CD4-positive, alpha-beta memory T cell (primary cell): ENCODE measurements at places on chromosomes 12 and 14. TPM values are rescaled to one million over a fixed set of nuclear protein-coding genes. Genes with fewer than 3 reads are reported as not detected.

DNA sequence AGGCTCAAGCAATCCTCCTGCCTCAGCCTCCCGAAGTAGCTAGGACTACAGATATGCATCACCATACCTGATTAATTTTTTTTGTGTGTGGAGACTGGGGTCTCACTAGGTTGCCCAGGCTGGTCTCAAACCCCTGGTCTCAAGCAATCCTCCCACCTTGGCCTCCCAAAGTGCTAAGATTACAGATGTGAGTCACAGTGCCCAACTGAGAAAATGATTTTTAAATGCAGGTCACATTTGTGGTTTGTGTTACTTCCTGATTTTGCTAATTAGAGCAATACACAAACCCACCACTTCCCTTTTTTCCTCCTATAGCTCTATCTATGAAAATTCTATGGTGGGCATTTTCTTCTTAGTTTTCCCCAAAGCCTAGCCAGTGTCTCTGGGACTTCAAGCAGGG is 45.5 kb upstream of the TMEM263 start:
- H3K4me3 ChIP-seq: no peak overlapping the region
- no peaks in the 10 kb centered on the region for H3K36me3 ChIP-seq
- no peak overlapping the region for H3K27ac ChIP-seq
- DNase-seq: no peak
- no peaks in the 10 kb centered on the region for H3K27me3 ChIP-seq

DNA sequence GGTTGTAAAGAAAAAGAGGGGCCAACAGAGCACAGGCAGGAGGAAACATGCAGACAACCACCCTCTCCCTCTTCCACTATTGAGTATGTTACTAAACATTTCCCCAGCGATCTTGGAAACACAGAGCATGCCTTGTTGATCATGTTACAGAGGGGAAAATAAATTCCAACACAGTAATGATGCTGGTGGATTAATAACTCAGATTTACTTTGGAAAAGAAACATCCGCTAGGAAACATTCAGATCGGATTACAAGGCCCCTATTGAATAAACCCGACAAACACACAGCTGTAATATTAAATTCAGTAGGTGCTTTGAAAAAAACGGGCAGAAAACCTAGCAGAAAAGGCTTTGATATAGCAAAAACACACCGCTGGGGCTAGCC is 5.4 kb downstream of the BMP4 start:
- no peak overlapping the region for H3K4me3 ChIP-seq
- peaks cover 8% of the 10 kb centered on the region for H3K27me3 ChIP-seq
- no peak for DNase-seq
- no peaks in the 10 kb centered on the region for H3K36me3 ChIP-seq
- peaks cover 29% of the 10 kb centered on the region for H3K4me1 ChIP-seq

GRCh38 chr14:104085032-104085888 is at the start of gene ASPG:
Gene ASPG, plus strand, starts transcription at chr14:104085700. Its CDS starts 71 bp downstream, at chr14:104085771.
- no peak within 1 kb of the TSS for H3K27ac ChIP-seq
- H3K27me3 ChIP-seq: peaks cover 5% of the 10 kb centered on the region
- H3K4me1 ChIP-seq: no peaks in the 10 kb centered on the region
- no peak for DNase-seq
- no peaks in the 10 kb centered on the region for H3K36me3 ChIP-seq
- H3K4me3 ChIP-seq: no peak within 1 kb of the TSS

- H3K4me1 ChIP-seq: no peaks in the 10 kb centered on the region
- H3K4me3 ChIP-seq: no peak overlapping the region
- no peaks in the 10 kb centered on the region for H3K27me3 ChIP-seq
- H3K36me3 ChIP-seq: no peaks in the 10 kb centered on the region
- H3K27ac ChIP-seq: no peak overlapping the region
Observed at GRCh38 chr14:68675233-68675577, 117.7 kb downstream of the ZFP36L1 start.

DNA sequence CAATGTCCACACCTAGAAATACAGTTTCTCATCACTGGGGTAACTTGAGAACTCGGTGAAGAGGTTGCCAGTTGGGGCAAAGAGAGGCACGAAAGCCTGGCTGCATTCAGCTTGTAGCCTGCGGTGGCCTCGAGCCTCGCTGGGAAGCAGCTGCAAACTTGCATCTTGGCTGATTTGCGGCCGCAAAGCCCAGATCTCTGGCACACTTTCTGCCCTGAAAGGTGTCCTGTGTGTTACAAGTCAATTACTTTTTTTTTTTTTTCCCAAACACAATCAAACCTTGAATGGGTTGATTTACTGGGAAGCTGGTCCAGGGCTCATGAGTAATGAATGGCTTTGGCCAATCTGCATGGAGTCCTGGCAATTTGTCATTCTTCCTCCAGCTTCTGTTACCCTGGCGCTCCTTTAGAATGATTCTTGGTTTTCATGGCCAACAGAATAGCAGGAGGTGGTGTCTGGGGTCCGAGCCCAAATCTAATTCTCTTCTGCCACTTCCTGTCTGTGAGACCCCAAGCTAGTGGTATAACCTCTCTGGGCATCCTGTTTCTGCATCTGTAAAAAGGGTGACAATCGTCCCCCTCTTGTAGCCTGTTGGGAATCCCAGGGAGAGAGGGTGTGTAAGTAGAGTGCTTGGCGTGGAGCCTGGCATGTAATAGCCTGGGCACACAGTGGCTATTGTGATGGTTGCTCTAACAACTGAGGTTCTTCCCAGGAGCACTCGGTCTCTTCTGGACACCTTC is 6.7 kb downstream of the BCL7A start:
- no peak overlapping the region for H3K4me3 ChIP-seq
- H3K27me3 ChIP-seq: no peaks in the 10 kb centered on the region
- no peak overlapping the region for H3K27ac ChIP-seq
- H3K4me1 ChIP-seq: peaks cover 3% of the 10 kb centered on the region
- no peaks in the 10 kb centered on the region for H3K36me3 ChIP-seq

- H3K36me3 ChIP-seq: peaks cover 59% of the 10 kb centered on the region
- H3K4me1 ChIP-seq: no peaks in the 10 kb centered on the region
- no peak overlapping the region for H3K27ac ChIP-seq
- no peak overlapping the region for H3K4me3 ChIP-seq
Observed at GRCh38 chr12:131754184-131754583, 43.3 kb downstream of the SFSWAP start.

- no peaks in the 10 kb centered on the region for H3K36me3 ChIP-seq
- no peak for DNase-seq
- H3K27ac ChIP-seq: no peak overlapping the region
- H3K4me3 ChIP-seq: no peak overlapping the region
Observed at GRCh38 chr12:124893792-124894516, 20.5 kb downstream of the UBC start.

DNA sequence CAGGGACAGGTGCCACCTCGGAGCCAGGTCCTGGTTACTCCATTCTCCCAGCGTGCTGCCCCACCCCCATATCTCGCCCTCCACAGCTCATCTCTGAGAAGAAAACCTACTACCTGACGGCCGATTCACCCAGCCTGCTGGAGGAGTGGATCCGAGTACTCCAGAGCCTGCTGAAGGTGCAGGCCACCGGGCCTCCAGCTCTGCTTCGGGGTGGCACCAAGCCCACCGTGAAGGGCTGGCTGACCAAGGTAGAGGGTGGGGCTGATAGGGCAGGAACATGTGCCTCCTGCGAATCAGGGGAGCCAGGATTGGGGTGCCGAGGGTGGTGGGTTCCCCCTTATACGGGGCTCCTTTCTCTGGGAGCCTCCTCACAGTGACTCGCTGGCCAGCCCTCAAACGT is 25.9 kb downstream of the PIGH start:
- no peak overlapping the region for H3K4me3 ChIP-seq
- H3K27me3 ChIP-seq: no peaks in the 10 kb centered on the region
- no peaks in the 10 kb centered on the region for H3K4me1 ChIP-seq

- peaks cover 3% of the 10 kb centered on the region for H3K27me3 ChIP-seq
- no peak overlapping the region for H3K4me3 ChIP-seq
- no peak overlapping the region for H3K27ac ChIP-seq
- DNase-seq: no peak
Observed at GRCh38 chr14:101435546-101435945, 125.7 kb upstream of the DIO3 start.

Gene MYH6
- total RNA-seq: not detected
